ENCODE measurements at places on chromosomes 11 and 22.

DNA sequence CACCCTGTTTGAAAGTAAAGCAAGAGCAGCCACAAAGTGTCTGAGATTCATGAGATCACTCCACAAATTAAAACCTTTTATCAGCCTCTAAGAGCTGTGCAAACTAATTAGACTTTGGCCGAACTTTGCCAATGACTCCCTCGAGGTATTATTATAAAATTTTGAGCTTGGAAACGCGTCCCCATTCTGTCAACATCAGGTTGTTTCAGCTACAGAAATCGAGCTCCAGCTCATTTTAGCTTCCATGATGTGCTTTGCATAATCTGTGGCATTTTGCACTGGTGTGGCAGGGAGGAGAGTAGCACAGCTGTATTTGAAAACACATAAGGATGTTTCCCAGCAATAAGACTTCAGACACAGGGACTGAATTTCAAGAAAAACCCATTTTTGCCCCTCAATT lies 872.2 kb downstream of the NTM start:
- no peak for DNase-seq

DNA sequence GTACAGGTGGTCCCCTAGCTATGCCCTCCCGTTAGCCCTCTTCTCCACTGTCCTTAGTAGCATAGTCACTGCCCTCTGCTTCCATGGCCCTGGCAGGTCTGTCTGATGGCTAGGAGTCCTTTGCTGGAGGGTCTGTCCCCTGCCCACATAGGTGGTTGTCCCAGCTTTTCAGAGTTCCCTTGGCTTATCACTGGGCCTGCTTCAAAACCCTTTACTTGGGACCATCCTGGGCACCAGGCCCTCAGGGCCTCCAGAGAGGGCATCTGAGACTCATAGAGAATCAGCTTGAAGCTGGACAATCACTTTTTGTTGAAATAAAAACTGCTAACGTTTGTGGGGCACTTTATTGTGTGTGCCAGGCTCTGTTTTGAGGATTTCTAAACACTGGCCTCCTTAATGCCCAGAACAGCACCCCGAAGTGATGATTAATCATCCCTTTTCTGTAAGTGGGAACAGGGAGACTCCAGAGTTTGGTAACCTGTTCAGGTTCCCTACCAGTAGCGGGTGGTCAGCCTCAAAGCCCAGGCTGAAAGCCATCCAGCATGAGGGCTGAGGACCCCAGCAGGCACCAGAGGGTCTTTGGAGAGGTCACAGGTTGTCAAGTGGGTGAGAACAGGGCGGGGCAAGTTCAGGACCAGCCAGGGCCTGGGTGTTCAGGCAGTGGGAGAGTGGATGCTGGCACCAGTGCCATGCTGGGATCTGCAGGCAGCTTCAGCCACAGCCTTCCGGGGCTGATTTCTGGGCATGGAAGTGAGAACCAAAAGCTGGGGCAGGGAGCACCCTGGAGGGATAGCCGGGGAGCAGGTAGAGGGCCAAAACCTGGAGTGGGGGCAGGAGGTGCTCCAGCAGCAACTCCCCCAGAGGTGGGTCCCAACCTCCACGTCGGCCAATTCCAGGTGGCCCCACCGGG lies 495 bp upstream of the KCNK4 start:
- no peak for DNase-seq

- DNase-seq: no peak
Observed at GRCh38 chr11:74347381-74347780, 35.9 kb upstream of the P4HA3 start.

DNA sequence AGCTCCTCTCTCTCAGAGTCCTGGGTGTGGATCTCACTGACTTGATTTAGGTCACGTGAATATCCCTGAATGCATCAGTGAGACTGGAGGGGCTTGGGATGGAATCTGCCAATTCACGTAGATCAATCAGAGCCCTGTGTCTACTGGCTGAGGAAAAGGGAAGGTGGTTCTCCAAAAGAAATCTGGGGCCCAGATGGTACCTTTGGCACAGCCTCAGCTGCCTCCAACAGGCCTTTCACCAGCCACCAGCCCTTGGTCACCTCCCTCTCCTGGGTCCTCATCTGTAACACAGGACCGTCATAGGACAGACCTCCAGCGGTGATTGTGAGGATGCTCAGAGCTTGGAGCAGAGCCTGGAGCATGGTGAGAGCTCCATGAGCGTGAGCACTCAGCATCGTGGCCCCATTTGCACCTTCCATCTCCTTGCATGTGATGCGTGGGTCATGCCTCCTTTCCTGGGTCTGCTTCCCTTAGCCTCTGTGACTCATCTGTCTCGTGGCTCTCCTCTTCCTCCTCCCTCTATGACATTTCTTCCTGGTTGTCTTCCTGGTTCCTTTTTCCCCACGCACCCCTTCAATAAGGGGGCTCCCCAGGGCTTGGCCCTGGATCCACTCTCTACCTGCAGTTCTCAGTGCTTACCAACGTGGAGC lies 7.5 kb upstream of the MIEF1 start:
- no peak for DNase-seq

GRCh38 chr11:80993536-80993935 lies 1552.7 kb upstream of the TENM4 start:
- DNase-seq: peak; percentile 7

DNA sequence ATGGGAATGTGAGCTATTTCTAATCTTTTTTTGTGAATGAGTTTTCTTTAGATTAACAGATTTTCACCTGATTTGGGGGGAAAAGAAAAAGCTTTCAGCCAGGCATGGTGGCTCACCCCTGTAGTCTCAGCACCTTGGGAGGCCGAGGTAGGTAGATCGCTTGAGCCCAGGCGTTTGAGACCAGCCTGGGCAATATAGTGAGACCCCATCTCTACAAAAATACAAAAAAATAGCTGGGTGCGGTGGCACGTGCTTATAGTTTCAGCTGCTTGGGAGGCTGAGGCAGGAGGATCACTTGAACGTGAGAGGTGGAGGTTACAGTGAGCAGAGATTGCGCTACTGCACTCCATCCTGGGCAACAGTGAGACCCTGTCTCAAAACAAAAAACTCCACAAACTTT lies 92.2 kb downstream of the HSD17B12 start:
- DNase-seq: no peak

GRCh38 chr11:67071420-67072284 lies 15.0 kb downstream of the RHOD start:
- DNase-seq: peak; percentile 71

DNA sequence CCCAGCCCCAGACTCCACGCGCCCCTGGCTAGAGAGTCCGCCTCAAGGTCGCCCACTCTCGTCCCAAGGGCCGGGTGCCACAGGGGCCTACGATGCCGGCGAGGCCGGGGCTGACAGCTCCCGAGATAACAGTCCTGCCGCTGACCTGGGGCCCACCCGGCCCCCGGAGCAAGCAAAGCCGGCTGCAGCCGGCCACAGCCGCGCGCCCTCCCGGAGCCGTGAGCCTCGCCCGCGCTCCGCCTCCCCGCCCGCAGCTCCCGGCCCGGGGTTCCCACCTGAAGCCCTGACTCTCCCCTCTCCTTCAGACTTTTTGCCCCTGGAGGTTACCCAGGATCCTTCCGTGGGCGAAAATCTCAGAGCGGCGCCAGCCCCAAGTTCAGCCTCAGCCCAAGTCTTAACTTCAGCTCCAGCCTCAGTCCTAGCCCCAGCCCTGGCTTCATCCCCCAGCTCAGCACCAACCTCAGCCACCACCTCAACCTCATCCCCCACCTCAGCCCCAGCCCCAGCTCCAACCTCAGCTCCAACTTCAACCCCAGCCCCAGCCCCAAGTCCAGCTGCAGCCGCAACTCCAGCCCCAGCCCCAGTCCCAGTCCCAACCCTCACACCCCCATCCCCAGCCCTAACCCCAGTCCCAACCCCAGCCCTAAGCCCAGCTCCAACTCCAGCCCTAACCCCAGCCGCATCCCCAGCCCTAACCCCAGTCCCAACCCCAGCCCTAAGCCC lies 1.7 kb downstream of the KLHDC7B start:
- DNase-seq: no peak

GRCh38 chr11:72070491-72070890 lies 9.9 kb downstream of the NUMA1 start:
- DNase-seq: no peak

DNA sequence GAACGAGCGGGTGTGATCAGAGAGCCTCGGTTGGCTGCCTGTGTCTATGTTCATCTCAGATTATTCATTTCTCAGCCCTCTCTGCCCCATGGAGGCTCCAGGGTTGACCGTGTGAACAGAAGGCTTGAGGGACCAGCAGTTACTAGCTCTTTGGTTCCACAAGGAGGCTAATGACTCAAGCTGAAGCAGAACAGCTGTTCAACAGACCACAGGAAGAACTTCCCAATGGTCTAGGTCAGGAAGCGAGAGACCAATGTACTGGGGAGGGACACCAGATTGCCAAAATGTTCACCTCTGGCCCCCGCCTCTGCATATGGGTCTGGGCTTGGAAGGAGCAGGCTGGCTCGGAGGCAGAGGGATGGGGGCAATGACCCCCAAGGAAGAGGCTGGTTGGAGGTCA lies 14.7 kb upstream of the PDE2A start:
- DNase-seq: no peak

- DNase-seq: peak; percentile 5
Observed at GRCh38 chr22:45934659-45935341, 42.2 kb downstream of the WNT7B start.

DNA sequence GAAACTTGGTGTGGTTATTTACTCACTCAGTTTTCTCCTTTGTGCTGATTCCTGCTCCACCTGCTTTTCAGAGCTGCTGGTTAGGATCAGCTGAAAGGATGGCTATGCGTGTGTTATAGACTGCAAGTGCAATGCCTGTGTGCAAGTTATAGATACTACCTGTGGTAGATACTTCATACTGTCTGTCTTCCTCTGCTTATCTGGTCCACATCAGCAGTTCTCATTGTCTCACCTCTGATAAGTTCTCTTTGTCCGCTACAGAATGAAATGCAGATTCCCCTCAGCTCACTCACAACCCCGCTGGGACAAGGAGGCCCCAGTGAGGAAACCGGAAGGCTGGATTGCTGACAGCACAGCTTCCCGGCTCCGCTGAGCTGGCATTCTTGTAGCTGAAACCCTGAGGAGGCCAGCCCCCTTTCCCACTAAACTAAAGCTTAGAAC lies 37.5 kb upstream of the LYVE1 start:
- DNase-seq: peak; percentile 87

- no peak for DNase-seq
Observed at GRCh38 chr22:45775569-45776312, 104.1 kb downstream of the ATXN10 start.

DNA sequence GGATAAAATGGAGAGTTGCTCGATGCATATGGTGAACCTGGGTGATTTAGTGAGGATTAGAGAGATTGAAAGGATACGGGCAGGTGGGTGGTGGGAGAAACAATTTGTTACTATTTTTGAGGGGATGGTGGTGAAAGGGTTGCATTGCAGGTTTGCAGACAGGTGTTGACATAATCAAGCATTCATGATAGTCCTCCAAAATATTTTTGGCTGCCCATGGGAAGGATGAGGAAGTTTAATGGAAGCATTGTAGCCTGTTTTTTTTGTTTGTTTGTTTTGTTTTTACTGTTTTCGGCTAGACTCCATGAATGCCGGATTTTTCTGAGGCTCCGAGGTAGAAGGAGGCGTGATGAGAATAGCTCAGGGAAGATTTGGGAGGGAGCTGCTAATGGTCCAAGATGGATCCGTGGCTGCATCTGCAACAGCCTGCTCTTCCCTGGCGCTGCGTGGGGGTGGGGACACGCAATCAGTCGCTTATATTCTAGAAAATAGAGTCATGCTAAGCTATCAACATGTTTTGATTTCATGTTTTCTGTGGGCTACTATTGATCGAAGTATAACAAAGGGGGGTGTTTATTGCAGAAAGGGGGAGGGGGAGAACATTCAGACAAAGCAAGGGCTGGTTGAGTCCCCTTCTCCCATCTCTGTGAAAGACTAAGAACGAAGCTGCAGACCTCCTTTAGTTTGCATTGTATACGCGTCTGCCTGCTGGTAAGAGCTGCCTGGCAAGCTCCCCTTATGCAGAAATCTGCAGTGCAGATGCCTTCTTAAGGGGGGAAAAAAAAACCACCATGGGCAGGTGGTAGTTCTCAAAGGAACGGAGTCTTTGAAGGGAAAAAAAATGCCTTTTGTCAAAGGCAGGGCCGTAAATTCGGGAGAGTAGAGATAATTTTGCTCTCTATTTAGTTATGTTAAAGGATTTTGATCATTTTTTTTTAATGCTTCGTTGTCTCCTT lies 1.0 kb downstream of the RTN3 start:
- peak; percentile 37 for DNase-seq

GRCh38 chr11:131498631-131499160 lies 128.3 kb downstream of the NTM start:
- DNase-seq: no peak

- no peak for DNase-seq
Observed at GRCh38 chr11:8828580-8829361, 82.2 kb upstream of the AKIP1 start.

- DNase-seq: peak; percentile 82
Observed at GRCh38 chr11:43904742-43905535, 24.3 kb downstream of the ALKBH3 start.

DNA sequence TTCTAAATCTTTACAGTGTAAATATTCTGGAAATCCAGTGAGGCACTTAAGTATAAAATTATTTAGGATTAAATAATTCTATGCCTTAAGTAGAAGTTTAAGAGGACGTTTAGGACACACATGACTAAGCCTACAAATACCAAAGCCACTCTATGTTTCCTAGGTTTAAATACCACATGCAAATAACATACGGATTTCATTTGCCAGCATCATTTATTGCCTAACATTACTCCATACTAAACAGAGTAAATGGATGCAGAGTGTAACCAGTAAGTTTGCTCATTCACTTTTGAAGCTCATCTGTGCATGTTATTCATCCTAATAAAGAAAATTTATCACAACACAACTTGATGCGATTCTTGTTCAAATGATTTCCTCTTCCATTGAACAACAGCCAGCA lies 4.1 kb downstream of the BDNF start:
- DNase-seq: no peak

DNA sequence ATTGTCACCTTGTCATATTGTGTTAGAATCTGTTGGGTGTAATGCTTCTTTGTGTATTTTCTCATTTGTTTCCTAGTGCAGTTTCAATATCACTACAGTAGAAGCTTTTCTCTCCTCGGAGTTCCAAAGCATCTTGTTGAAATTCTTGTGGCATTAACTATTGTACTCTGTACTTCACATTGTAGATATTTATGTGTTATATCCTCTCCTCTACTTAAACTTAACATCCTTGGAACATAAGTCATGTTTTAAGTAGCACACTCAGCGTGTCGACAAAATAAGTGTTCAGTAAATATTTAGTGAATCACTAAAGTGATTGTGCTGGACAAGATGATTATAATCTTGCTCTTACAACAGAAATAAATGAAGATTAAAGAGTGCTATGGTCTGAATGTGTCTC lies 201.7 kb downstream of the ARHGAP42 start:
- DNase-seq: no peak

GRCh38 chr11:122179961-122180834 lies 64.2 kb upstream of the BLID start:
- no peak for DNase-seq

DNA sequence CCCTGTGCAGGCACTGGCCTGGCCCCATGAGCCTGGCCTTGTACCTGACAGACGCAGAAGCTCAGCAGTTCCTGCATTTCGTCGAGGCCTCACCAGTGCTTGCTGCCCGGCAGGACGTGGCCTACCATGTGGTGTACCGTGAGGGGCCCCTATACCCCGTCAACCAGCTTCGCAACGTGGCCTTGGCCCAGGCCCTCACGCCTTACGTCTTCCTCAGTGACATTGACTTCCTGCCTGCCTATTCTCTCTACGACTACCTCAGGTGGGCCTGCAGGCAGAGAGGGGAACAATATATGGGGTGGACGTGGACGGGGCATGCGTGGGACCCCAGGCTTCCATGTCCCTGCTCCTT lies 4.9 kb downstream of the LARGE2 start:
- DNase-seq: no peak

Measured in cardiac muscle cell (in vitro differentiated cells and primary cell).